CD4-positive, alpha-beta T cell treated with Interleukin-17A for 4 hours (primary cell): ENCODE measurements at places on chromosomes 3 and 15.

GRCh38 chr3:71989165-71989564 lies 204.2 kb upstream of the PROK2 start:
- no peak for DNase-seq

- no peak for DNase-seq
Observed at GRCh38 chr15:85570336-85570735, 189.9 kb downstream of the AKAP13 start.

DNA sequence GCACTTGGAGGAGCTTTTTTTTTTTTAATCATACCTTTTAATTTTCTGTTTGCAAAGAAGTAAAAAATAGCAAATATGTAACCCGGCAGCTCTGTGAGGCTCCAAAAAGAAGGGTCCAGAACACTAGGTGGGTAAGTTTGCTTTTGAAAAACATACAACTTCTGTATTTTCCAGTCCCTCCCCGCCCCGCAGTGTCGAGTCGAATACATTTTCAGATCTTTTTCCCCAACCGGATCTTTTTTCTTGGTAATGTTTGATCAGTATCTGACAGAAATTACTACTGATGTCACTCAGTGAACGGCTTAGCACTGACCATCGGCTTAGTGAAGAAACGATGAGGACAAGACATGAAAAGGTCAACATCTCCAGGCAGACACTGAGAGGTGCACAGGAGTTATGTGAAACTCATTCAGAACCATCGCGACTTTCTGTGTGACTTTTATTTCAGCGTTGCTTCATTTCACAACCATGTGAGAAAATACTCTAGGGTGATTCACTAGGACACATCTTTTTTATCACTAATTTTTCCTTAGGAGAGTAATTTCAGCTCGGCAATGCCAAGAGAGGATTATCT lies 11.0 kb downstream of the ISL2 start:
- no peak for DNase-seq

- DNase-seq = no peak
Observed at GRCh38 chr3:32992310-32992686, 40.9 kb downstream of the CCR4 start.

- DNase-seq = no peak
Observed at GRCh38 chr3:186032321-186032720, 76.6 kb downstream of the ETV5 start.

DNA sequence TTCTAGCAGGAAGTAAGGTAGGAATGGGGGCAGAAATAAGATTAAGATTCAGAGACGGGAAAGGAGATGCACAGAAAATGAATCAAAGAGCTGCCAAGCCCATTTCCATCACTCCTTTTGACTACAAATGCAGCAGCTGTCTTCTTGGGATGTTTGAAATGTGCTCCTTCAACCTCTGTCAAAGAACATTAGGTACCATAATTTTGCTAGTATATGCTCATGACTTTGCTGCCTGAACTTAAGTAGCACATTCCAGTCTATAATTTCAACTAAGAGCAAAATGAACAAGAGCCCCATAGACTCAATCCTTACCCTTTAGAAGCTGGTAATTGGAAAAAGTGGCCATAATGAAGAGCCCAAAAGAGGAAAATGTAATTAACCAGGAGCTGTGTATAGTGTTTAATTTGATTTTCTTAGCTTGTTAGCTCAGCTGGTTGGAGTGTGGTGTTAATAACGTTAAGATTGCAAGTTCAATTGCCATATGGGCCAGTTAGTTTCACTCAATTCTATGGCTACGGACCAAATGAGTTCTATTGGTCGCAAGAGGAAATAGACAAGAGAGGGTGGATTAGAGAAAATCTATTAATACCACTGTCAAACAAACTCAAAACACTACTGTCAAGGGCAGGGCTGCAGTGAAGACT lies 349.9 kb downstream of the ZBBX start:
- no peak for DNase-seq

DNA sequence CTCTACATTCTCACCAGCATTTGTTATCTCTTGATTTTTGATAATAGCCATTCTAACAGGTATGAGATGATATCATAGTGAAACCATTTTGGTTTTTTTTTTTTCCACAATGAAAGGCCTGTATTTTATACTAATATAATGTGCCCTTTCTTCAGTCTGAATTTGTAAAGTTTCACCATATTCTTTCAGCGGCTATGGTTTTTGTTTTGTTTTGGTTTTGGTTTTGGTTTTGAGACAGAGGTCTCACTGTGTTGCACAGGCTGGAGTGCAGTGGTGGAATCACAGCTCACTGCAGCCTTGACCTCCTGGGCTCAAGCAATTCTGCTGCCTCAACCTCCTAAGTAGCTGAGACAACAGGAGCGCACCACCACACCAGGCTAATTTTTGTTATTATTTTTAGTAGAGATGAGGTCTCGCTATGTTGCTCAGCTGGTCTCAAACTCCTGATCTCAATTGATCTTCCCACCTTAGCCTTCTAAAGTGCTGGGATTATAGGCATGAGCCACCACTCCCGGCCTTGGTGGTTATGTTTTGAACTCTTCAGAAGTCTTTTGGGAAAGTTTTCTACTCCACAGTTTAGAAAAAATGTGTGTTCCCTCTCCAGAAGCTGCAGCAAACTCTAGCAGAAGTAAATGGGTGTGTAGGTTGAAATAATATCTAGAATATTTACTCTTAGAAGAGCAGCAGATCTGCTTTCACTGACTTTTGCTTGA lies 110.2 kb upstream of the UMPS start:
- no peak for DNase-seq

DNA sequence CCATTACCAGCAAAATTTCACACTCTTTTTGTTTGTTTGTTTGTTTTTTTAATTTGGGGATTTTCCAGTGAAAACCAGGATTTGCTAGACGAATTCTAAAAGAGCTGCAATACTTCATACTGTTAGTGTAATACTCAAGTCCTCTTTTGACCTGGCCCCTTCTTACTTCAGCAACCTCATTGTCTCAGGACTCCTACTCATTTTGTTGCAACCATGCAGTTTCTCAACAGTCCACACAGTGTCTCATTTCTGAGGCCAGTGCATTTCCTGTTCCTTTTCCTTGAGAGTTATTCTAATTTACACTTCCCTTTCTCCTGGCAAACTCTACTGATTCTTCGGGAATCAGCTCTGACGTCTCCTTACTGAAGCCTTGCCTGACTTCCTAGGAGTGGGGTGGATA lies 35.6 kb downstream of the NSUN3 start:
- DNase-seq = no peak

GRCh38 chr3:34077417-34078195 lies 279.2 kb downstream of the PDCD6IP start:
- DNase-seq = no peak

GRCh38 chr15:73888224-73889041 lies 15.1 kb downstream of the TBC1D21 start:
- no peak for DNase-seq

DNA sequence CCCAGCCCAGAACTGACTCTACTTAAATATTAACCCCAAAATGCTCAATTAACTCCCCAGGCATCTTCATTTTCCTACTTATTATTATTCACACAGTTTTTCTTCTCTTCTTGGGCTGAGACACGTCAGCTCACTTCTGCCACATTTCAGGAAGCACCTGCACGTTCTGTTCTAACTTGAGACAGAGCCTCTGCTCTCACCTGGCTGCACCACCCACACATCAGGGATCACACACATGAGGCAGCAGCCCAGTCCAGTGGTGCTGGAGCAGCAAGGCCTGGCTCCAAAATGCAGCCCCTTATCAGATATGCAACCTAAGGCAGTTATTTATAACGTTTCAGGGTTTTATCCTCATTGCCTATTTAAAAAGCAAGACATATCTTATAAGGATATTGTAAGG lies 127.5 kb downstream of the OSBPL10 start:
- no peak for DNase-seq

- DNase-seq = no peak
Observed at GRCh38 chr15:92811148-92811913, 88.8 kb upstream of the CHD2 start.

DNA sequence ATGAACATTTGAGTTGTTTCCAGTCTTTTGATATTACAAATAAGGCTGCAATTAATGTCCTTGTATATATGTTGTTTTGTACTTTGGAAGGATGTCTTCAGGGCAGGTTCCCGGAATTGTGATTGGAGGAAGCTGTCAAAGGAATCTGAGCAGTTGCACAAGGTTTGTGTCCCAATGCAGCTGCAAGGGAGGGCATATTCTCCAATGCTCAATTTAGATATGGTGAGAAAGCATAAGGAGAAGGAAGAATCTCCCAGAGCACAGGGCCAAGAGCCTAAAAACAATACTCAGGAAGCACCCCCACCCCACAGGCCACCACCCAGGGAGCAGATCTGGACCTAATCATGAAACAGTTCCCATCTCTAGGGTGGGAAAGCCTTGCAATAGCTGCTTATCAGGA lies 228.0 kb upstream of the LRRFIP2 start:
- DNase-seq = no peak

GRCh38 chr15:78968539-78969271 lies 23.9 kb upstream of the CTSH start:
- no peak for DNase-seq

DNA sequence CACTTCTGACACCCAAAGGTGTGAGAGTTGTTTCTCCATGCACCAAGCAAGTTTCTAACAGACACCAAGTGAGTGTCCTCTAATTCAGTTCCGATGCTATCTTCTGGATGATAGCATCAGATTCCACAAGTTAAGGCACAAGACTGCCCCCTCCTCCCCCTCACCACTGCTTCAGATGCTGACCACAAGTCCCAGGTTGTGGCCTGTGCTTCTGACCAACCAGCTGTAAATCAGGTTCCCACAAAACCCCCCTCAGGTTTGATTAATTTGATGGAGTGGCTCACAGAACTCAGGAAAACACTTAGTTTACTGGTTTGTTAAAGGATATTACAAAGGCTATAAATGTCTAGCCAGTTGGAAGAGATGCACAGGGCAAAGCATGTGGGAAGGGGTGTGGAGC lies 7.0 kb upstream of the PLA1A start:
- no peak for DNase-seq

DNA sequence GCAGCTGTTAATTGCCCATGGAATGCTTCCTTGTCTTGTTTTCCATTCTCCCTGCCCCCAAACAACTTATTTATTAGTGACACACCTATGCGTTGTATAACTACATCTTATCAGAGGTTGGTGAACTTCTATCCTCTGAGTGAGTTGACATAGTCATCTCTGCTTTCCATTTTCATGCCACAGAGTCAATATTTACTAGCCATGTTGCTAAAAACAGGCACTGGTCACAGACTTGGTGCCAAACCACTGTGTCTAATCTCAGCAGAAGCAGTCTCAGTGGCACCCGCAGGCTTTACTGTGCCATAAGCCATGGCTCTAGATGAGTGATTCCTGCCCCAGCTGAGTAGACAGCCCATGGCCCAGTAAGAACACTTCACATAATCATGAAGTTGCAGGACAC lies 26.5 kb downstream of the DAPK2 start:
- no peak for DNase-seq

DNA sequence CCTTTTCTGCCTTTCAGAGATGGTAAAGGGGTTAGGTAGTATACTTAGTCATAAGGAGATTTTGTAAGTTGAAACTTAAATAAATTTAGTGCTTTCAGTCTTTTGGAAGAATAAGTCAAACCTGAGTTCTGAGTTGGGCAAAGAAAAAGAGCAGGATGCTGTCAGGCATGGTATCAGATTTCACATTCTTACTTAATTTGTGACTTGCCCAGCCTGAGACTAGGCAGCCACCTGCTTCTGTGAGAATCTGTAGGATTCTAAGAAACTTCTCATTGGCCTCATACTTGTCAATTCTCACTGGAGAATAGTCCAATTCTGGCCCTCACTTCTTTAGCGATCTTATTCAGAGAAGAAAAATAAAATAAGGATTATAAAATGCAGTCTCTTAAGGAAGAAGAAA lies 577.5 kb downstream of the DIPK2A start:
- DNase-seq = no peak

DNA sequence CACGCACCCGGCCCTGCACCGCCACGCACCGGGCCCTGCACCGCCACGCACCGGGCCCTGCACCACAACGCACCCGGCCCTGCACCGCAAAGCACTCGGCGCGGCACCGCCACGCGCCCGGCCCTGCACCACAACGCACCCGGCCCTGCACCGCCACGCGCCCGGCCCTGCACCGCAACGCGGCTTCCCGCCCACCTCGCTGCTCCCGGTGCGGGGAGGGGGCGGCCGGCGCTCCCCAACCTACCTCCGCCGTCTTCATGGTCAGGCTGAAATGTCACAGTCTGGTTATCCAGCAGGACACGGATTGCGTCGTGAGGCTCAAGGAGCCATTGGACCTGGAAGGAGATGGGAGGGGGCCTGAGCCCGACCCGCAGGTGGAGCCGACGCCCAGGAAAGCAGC lies 41.8 kb downstream of the MUC20 start:
- DNase-seq = no peak

DNA sequence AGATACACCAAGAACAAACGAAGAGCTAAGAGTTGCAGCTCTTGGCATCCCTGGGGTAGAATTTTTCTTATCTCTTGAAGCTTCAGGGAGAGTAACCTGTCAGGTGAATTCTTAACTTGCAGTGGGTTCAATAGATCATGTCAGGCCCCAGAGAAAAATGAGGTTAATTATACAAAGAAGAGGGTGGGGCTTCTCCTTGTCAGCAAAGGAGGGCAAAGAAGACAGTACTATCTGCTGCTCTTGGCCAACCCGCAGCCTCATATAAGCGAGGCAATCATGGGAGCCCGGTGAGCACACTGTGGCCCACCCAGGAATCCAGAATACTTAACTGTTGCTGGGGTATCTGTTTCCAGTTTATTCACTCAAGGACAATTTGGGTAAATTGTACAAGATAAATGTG lies 110.2 kb downstream of the SEMA5B start:
- no peak for DNase-seq

GRCh38 chr15:59274126-59274970 lies 67.7 kb downstream of the LDHAL6B start:
- no peak for DNase-seq

DNA sequence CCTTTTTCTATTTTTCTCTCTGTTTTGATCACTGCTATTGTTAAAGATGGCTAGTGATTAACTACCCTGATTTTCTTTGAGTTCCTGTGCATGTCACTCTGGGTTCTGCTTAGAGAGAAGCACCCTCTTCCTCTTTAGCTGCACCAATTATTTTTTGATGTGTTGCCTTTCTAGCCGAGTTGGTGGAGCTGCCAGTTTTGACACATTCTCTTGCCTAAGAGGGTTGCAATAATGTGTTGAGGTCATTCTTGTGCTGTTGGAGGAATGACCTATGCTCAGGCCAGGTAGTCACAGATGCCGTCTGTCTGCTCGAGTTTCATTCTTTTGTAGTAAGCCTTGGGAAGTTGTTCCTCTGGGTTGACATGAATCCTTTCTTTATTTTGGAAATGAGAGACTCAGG lies 84.6 kb upstream of the DPH6 start:
- DNase-seq = no peak
